Left hindlimb (tissue), 1 donor: ENCODE measurements at places on chromosomes 1 and 21.

GRCh38 chr1:235513495-235514366, 9.5 kb upstream of the B3GALNT2 start:
- DNase-seq, result no peak

GRCh38 chr1:229567109-229567868, 8.8 kb upstream of the ABCB10 start:
- DNase-seq, result no peak

DNA sequence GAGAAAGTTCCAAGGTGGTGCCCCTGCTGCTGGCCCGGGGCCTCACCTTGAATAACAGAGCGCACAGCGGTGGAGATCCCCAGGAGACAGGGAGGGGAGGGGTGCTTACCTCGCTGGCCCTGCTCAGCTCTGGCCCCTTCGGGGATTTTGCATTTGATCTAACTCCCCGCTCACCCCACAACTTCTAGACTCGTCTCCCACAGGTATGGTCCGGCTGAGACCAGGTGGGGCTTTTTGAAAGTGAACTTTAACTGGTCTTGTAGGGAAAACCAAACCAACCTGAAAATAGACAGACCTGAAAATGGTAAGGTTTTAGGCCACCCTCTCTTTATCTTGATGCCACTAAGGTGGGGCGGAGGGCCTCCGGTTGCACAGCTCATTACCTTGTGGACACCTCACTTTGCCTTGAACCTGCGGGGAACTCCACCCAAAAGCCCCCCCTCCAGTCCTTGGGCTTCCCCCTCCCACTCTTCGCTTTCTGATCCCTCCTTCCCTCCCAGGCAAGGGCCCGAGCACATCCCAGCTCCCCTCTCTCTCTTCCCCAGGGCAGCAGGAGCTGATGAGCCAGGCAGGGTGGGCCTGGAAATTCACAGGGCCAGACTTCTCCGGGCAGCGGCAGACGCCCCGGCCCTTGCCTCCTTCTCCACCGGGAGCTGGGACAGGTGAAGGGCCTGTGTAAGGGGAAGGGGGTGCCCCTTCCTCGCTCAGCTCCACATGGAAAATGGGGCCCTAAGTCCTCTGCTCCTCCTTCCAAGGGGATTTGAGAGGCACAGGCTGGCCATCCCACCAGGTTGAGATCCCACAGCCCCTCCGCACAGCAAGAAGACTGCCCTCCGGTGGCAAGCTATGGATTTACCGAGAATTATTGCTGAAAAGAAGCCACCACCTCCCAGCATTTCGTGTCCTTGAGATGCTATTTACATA, 16.1 kb downstream of the TNFRSF8 start:
- DNase-seq, result no peak

DNA sequence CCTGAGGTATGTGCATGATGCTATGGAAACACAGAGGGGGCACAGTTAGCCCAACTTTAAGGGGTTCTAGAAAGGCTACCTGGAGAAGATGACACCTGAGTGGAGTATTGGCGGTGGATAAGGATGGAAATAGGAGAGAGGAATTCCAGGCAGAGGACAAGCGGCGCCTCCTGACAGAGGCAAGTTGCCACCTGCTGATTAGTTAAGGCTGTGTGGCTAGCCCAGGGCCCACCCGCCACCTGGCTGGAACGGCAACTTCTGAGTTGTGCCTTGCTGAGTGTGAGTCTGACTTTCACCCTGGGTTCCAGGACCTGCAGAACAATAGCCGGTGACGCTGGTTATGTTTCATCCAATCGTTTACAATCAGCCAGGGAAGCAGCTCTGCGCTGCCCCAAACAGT, 126.9 kb upstream of the LMO4 start:
- DNase-seq, result no peak

DNA sequence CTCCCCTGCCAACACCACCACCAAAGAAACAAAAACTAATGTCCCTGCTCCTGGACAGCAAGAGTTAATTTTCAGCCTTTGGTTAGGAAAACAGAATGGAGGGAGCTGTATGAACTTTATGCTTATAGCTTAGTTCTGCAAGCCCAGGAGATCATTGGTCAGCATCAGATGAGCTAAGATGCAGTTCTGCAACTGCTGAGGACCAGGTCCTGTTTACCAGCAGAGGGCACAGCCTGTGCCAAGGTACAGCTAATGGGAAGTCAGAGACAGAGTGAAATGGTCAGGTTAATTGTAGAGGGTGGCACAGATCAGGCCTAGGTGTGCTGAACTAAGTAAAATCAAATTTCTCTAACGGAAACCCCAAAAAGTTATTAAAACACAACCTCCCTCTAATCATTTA, 161.3 kb downstream of the ROR1 start:
- DNase-seq, result no peak

- no peak for DNase-seq
Measured at GRCh38 chr1:22673486-22674409, 20.7 kb downstream of the C1QB start.

GRCh38 chr1:36523850-36524249, 41.1 kb upstream of the CSF3R start:
- no peak for DNase-seq

DNA sequence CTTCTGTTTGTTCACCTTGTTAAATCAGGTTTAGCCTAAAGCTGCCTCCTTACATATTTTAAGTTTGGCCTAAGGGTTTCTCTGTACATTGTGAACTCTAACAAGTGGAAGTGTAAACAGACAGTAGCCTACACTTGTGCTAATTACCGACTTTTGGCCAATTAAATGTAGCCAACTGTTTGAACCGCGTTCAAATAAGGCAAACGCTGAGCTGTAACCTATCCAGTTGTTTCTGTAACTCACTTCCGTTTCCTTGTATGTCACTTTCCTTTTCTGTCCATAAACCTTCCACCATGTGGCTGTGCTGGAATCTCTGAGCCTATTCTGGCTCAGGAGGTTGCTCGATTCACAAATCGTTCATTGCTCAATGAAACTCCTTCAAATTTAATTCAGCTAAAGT, 8.0 kb upstream of the FCAMR start:
- no peak for DNase-seq

DNA sequence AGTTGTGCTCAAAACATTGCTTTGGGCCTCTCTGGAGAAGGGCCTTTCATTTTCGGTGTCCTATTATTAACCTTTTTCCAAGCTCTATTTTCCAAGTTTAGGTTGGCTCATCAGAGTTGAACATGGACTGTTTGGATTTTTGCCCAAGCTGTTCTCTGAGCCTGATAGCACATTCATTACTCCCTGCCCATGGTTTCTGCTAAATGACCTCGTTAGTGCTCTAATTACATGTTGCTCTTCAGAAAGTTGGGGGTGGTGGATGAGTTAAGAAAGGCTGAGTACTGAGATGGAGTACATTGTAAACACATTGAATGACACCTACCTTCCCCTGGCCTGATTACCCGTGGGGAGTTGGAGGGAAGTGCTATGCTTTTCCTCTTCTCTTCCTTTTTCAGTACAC, 38.9 kb downstream of the LMO4 start:
- no peak for DNase-seq

DNA sequence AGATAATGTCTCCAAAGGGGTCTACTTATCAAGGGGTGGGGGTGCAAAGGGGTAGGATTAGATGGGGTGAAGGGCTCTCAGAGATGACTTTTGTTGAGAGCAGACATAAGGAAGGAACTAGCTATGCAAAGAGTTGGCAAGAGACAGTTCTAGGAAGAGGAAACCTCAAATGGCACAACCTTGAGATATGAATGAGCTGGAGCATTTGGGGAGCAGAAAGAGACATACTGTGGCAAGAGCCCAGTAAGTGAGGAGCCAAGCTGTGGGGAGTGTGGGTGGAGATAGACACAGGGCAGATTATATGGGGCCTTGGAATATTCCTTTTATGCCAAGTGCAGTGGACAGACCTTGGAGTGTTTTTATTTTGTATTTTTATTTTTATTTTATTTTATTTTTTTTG, 84.8 kb upstream of the BTG3 start:
- DNase-seq, result no peak

DNA sequence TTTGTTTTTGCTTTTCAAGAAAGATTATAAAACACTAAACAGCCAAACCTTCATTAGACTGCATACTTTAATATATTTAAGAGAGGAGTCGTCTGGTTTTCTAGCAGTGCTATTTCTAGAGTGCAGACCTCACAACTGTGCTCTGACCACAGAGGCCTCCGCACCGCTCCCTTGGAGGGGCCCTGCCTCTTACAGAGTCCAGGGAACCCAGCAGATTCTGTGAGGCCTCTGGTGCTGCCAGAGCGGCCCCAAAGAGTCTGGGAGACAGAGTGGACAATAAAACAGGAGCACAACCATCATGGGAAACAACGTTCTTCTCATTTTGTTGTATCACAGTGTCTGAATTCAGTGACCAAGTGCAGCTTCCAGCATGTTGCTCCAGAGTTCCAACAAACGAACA, 5.8 kb downstream of the ATP5PO start:
- DNase-seq, result no peak

DNA sequence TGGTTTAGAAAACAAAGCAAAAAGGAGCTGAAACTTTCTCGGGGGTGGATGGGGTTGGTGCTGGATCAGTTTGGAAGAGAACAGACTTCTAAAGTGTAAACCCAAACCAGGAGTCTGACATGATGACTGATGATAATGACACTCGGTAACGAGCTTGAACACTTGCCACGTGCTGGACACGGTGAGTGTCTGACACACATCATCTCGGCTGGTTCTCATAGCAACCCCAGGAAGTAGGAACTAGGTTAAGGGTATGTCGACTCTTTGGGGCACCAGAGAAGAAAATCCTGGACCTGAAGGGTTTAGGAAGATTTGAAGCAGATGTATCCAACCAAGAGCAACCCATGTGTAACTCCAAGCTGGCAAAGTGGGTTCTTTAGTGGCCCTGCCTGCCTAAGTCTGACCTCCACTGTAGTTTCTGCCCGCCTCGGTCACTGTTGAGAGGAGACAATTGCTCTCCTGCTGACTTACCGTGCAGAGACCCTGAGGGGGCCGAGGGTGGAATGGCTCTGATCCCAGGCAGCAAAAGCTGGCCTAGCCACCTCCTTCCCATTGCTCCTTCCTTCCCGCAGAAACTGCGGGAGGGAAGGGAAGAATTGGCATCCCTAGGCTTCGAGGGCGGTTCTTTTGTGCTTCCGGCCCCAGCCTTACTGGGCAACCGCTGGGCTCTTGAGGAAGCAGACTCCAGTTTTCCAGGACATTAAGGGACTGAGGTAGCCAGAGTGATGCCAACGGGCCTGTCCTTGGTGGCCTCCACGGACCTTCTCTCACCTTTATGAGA, 156.0 kb downstream of the TOMM20 start:
- no peak for DNase-seq

DNA sequence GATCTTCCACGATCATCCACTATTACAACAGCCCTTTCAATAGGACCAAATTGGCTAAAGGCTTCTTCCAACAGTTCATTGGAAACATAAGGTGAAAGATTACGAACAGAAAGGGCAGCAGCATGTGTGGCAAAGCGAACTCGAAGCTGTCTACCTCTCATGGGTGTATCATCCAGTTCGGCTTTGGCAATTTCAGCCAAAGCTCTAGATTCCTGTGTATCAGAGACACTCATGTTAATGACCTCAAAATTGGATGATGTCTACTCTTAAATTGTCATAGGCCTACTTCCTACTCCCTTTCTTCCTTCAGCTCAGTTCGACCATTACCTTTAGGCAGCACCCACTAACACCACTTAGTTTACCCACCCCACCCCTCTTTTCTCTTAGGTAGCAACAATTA, 2.2 kb downstream of the SFPQ start:
- DNase-seq, result no peak

- DNase-seq, result no peak
Measured at GRCh38 chr1:244388961-244389360, 62.7 kb downstream of the ADSS2 start.

DNA sequence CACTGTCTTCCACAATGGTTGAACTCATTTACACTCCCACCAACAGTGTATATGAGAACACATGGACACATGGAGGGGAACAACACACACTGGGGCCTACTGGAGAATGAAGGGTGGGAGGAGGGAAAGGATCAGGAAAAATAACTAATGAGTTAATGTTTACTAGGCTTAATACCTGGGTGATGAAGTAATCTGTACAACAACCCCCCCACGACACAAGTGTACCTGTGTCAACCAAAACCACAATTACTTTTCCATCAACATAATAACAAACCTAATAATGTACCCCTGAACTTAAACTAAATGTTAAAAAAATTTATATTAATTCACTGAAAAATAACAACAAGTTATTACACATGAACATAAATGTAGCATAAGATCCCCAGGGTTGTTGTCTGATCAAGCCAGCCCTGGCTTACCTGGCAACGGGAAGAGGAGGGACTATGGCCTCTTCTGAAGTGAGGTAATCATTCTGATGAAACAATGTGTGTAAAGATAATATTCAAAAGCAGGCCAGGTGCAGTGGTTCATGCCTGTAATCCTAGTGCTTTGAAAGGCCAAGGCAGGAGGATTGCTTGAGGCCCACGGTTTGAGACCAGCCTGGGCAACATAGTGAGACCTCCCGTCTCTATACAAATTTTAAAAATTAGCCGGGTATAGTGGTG, 40.8 kb upstream of the HEATR1 start:
- no peak for DNase-seq

DNA sequence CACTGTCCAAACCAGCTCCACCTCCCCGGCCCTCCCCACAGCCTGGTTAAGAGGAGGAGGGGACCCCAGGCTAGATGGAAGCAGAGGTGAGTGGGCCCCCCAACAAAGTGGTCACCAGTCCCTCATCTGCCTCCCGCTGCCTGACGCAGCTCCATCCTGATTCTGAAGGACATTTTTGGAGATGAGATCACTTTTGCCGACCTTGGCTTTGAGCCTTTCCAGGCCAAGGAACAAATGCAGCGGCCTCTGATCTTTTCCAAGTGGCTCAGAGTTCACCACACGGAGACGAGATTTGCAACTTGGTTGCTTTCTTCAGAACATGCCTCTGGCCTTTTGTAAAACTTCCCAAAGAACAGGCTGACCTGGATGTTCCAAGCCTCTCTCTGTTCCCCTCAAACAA, 223.1 kb downstream of the NPHP4 start:
- no peak for DNase-seq

DNA sequence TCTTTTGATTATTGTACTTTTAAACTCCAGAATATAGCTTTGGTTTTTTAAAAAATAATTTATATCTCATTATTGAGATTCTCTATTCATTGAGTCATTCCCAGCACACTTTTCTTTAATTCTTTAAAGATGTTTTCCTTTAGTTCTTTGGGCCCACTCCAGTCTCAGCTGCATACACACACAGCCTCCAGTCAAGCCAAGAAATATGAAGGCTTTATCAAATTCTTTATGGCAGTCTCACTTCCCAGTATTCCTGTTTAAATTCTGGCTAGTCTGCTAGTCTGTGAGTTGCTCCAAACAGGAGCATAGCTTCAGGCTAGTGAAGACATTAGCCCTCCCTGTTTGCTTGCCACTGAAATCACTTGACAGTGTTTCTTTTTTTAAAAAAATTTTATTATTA, 61.2 kb downstream of the CRP start:
- no peak for DNase-seq
